ENCODE measurements at places on chromosomes 6 and 20.

DNA sequence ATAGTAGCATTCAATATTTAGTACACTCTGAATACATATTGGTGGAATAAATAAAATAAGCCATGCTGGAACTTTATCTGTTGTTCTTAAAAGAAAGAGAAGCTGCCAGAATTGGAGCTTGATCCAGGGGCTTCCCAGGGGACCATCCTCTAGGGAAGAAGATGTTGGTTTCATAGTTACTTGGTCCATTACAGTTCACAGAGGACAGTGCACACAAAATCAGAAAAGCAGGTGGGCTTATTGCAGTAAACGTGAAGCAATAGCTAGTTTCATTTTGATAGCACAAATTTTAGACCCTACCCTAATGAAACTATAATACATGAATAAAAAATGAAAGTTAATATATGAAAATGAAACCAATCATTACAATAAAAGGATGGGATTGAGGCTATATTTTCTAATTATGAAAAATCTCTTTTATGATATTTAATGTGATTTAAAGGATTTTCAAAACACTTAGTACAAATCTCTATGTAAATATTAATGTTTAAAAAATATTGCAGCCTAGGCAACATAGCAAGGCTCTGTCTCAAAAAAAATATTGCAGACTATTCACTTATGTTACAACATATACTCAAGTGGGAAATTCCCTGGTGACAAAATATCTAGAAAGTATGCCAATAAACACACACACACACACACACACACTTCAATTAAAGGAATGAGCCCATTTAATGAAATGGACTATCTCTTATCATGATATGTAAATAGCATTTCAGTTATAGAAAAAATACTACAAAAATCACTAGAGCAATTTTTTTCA lies 227.0 kb upstream of the MARCKS start:
- no peak for DNase-seq

DNA sequence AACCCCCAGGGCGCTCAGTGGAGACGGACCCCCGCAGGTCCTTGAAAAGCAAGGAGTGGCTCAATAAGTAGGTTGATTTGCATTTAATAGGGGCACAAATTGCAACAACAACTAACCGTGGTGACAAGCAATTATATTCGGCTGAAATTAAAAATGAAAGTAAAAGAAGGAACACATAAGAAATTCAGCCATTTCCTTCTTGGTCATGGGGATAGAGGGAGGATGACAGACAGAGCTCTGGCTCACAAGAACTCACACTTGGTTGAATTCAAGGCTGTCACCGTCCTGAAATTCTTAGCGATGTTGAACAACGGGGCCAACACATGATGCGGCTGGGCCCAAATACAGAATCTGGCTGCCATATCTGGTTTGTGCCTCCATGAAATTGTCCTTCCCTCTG lies 129.0 kb downstream of the EDN3 start:
- no peak for DNase-seq

DNA sequence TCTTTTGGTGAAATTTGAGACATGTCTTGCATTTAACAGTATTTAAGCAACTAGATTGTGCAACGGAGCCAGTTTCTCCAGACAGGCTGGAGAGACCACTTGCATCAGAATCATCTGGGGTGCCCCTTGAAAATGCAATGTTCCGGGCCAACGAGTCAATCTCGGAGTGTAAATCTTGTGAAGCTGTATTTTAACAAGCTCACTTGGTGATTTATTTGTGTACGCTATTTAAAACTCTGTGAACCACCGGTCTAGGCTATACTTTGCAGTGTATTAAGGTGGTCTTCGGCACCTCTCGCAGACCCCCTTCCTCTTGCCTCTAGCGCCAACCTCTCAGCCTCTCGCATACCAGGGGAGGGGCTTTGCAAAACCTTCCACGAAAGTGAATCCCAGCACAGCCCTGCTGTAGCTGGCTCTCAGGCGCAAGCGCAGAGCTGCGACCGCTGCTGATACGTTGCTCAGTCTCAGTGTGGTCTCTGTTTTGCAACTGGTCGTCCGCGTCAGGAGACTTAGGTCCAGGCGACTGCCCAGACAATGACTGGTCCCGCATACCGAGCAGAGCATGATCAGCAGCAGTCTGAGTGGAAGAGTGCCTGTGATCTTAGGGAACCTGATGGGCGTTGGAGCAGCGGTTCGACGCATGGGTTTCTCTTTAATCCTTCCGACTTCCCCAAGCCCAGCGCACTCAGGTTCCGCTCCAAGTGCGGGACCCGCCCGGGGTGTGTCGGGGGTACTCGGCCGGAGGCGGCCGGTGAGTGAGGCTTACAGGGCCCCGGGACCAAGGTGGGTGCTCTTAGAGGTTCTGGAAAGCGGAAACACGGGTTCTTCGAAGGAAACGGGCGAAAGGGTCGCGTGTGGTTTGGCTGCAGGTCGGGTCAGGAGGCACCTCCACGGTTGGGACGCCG lies at the start of gene ZNF391:
Gene ZNF391 (plus strand): TSS at position 467 of the 905 bp plus-strand sequence. CDS start 11,612 bp downstream, outside the sequence.
- peak; percentile 63 for DNase-seq

GRCh38 chr6:2949536-2950083 lies 21.8 kb downstream of the SERPINB6 start:
- DNase-seq: no peak

- no peak for DNase-seq
Observed at GRCh38 chr6:150745896-150746295, 119.6 kb upstream of the MTHFD1L start.

DNA sequence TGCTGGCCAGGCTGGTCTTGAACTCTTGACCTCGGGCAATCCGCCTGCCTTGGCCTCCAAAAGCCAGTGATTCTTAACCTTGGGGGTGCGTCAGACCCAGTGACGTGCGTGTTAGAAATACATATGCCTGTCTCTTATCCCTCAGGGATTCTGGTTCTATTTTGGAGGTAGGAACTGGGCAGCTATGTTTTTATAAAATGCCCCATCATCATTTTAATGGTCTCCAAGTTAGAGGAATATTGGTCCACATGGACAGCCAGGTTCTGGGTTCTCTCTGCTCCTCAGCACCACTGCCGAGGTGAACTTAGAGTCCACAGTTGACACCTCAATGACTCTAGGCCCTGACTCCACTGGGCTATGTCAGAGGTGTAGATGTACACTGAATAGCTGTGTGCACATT lies 352.7 kb downstream of the SMOC2 start:
- no peak for DNase-seq

GRCh38 chr6:53347250-53347920 lies 1.4 kb downstream of the ELOVL5 start:
- DNase-seq: peak; percentile 63

DNA sequence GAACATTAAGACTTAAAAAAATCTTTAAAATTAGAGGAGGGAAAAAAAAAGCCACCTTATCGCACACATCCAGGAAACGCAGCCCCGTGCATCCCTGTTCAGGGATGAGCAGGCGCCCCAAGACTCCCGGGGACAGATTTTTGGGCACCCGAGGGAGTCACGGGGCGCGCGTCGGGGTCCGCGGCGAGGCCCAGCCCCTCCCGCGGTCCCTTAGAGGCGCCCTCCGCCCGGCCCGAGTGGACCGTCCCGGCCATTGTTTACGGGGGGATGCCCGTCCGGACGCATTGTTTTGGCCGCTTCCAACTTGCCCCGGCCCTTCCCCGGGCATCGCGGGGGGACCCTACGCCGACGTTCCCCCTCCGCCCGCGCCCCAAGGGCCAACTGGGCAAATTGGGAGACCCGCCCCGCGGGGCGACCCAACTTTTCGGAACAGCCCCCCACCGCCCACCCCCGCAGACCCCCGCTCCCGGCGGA lies 610 bp downstream of the ZNF217 start:
- no peak for DNase-seq

GRCh38 chr6:70622461-70622860 lies 45.2 kb upstream of the SMAP1 start:
- no peak for DNase-seq

DNA sequence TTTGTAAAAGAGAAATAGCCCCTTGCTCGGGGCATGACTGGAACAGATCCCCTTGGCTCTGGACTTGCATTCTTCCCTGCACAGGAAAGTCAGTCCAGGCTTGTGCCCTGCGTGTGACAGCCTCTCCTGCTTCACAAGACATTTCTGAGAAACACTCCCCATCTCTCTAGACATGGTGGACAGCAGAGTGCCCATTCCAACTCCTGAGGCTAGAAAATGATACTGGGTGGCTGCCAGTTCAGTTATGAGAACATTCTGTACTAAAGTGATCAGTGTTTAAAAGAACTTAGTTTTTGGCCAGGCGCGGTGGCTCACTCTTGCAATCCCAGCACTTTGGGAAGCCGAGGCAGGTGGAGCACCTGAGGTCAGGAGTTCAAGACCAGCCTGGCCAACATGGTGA lies 41.3 kb downstream of the TGM3 start:
- DNase-seq: no peak

GRCh38 chr20:59606566-59606965 lies 2.2 kb downstream of the PHACTR3 start:
- no peak for DNase-seq

GRCh38 chr6:124495665-124496190 lies 466.5 kb upstream of the RNF217 start:
- DNase-seq: no peak

- no peak for DNase-seq
Observed at GRCh38 chr20:34282041-34282440, 21.1 kb downstream of the AHCY start.

- DNase-seq: peak; percentile 53
Observed at GRCh38 chr6:36912030-36912454, 26.3 kb downstream of the C6orf89 start.

GRCh38 chr6:135281227-135281626 lies 100.1 kb downstream of the MYB start:
- no peak for DNase-seq

DNA sequence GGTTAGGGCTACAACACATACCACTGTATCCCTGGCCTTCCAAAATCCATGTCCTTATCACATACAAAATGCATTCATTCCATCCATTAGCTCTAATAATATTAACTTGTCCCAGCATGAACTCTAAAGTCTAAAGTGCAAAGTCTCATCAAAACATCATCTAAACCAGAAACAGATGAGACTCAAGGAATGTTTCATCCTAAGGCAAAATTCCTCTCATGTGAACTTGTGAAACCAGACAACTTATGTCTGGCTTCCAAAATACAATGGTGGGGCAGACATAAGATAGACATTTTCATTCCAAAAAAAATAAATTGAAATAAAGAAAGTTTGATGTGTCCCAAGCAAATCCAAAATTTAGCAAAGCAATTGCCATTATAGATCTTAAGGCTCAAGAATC lies 257.4 kb downstream of the HTR1B start:
- DNase-seq: no peak

DNA sequence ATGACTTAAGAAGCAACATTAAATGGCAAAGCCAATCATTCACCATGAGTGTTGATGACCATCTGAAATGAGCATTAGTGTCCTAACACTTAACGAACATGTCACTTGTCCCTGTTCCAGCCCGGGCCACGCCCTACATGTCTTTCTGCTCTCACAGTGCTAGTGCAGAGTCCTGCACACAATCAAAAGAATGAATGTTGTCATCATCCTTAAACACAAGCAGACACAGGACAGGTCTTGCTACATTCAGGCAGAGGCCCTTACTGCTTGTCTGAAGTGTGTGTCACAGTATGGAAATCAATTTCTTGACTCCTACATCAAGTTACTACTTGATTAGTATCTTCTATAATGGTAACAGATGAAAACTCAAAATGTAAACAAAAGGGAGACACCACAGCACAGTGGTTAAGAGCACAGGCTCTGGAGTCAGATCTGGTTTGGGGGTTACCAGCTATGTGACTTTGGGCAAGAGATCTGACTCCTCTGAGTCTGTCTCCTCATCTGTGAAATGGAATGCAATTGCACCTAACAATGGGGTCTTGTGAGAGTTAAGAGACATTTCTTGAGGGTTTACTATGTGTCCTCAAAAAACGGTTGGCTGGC lies 17.4 kb downstream of the UBE2V1 start:
- no peak for DNase-seq

- DNase-seq: no peak
Observed at GRCh38 chr20:62413025-62413570, 6.0 kb upstream of the CABLES2 start.

DNA sequence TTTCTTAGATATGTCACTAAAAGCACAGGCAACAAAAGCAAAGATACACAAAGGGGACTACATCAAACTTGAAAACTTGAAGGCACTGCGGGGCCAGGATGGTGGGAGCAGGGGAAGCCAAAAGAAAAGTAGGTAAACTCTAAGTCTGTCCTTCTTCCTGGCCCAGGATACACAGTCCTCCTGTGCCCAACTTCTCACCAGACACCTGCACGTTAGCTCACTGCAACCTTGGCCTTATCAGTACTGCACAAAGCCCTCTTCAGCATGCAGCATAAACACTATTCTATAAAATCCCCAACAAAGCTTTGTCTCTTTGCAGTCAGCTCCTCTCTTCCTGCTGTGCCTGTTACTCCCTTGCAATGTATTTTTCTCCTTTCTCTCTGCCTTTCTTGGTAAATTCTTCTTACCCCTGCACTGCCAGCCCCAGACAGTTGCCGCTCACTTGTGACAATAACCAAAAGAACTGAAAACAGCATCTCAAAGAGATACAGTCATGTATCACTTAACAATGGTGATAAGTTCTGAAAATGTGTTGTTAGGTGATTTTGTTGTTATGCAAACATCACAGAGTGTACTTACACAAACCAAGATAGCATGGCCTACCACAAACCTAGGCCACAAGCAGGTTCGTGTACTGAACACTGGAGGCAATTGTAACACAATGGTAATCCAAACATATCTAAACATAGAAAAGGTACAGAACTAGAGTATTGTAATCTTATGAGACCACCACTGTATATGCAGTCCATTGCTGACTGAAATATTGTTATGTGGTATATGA lies 51.2 kb downstream of the NINL start:
- DNase-seq: no peak

GRCh38 chr20:20241976-20242375 lies 125.9 kb upstream of the INSM1 start:
- no peak for DNase-seq

DNA sequence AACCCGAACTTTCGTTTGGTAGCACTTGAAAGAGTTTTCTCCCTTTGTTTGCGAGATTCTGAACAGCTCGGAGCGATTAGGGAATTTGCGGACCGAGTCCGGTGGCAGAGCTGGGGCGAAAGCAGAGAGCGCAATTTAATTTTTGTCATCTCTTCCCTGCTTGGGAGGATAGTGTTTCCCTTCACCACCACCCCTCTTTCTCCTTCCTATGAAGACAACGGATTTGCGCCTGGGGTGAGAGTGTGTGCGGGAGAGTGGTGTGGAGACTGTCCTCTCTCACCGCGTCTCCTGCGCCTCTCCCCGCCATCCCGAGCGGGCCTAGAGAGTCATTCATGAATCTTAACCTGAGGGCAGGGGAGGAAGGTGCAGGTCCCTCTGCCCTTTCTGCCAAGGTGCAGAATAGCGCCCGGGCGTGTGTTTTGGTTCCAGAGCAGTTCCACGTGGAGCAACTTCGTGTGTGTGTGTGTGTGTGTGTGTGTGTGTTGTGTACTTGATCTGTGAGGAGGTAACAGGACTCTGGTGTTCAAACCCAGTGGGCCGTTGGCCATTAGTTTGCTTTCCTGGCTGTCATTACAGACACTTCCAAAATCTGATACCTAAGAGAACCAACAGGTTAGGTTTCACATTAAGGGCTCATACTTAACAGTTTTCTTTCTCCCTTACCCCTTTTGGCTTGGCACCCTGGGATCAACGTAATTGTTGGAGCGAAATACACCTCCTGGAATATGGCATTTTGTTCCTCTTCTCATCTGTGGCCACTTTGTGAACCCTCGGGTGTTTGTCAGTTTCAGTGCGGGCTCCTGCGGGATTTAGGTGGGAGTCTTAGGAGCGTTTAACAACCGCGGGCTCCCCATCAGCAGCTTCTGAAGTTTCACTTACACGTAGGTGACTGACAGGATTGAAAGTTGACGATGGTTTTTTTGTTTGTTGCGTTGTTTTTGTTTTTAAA lies 1.8 kb downstream of the EYA4 start:
- DNase-seq: no peak

- peak; percentile 62 for DNase-seq
Observed at GRCh38 chr6:30684386-30685156, 1.9 kb downstream of the PPP1R18 start.

- DNase-seq: no peak
Observed at GRCh38 chr20:7346562-7346961, 579.1 kb downstream of the BMP2 start.
